ENCODE measurements at places on chromosomes 6 and 20.

DNA sequence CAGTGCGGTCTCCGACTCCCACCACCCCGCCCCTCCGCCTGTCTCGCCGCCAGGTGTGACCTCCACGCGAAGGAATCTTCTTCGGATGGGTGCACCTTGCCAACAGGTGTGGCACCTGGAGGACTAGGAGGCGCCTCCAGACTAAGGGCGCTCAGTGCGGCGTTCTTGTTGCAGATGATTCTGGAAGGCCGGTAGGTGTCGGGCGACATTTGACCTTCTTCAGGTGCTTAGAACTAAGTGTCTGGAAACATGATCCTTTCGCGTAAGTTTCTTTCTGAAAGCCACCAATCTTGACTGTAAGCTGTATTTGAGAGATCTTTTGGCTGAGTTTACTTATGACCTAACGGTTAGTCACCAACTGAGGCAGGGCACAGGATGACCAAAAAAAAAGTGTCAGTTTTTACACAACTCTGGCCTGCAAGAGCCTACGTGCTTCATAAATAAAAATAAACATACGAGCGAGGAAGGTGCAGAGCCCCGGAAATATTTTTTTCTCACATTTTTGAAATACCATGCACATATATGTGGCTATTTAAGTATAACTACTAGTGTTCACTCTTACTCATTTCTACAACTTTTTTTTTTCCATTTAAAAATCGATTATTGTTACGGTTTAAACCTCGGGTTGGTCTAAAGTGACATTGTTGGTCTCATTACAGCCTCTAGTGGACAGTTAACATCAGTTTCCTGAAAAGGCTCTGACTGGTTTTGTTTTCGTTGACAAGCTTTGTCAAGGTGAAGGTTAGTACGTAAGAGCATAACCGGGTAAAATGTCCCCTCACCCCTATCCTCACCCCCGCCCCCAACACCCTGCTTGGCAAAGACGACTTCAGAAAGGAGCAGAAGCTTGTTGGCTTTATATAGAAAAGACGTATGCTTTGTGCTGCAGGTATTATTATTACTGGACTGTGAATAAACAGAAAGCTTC, 1.6 kb upstream of the ATXN1 start:
- peak; percentile 28 for DNase-seq

DNA sequence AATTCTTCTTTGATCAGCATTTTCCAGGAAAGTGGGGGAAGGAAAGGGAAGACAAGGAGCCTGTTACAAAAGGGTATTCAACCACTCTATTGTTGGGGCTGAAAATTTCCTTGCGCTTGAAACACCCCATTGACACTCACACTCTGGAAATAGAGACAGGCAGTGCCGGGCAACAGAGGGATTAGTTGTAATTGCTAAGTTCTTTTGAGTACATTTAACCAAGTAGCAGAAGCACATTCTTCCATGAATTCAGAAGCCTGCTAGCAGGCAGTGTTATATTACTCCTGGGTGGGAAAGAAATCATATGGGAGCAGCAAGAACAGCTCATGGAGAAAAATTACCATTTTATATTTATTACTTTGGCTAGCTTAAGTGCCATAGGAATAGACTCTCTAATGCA, 745.5 kb downstream of the C6orf118 start:
- DNase-seq: no peak

DNA sequence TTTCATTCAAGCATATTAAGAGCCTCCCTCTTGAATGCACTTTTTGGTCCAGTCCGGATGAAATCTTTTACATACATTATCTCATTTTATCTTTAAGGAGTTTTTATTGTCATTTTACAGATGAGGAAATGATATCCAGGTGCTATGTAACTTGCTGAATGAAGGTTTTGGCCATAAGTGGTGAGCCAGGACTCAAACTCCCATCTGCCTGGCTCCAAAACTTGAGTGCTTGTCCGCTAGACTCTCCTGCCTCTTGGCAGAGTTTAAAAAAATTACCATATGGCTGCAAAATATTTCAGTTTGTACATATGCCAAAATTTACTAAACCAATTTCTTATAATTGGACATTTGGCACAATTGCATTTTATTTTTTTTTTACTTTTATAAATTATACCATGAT, 12.2 kb downstream of the PDRG1 start:
- no peak for DNase-seq

- DNase-seq: no peak
Observed at GRCh38 chr6:47496935-47497579, 19.5 kb downstream of the CD2AP start.

- DNase-seq: no peak
Observed at GRCh38 chr6:21663966-21664313, 70.4 kb downstream of the SOX4 start.

DNA sequence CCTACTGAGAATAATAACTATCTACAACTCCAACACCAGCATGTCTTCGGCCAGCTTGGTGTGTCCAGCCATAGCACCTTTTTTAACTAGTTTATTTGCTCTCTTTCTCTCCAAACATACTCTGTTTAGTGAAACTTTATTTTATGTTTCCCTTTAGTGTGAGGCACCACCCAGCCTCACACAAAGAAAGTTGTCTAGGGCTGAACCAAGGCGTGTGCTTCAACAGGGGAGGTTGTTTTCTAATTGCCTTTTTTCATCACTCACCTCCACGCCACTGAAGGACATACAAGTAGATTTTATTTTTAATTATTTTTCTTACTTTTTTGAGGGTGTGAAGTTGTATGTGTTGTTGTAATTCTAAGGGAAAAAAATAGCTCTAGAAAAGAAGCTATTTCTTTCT, 125.6 kb upstream of the MARCKS start:
- no peak for DNase-seq

- no peak for DNase-seq
Observed at GRCh38 chr20:4090756-4091489, 75.6 kb upstream of the RNF24 start.

DNA sequence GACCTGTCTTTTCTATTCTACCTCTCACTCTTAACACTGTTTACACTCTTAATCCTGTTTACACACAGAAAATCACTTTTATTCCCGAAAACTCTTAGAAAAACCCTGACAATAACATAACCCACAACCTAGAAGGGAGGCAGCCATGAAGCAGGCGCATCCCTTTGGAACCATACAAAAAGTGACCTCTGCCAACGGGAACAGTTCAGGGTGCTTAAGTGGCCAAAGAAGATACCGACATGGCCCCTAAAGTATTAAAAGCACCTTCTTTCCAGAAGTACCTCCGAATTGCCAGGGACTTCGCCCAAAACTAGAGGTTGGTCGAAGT, 490 bp downstream of the MMUT start:
- no peak for DNase-seq

GRCh38 chr20:15565786-15566185, 1007.5 kb downstream of the KIF16B start:
- DNase-seq: no peak

GRCh38 chr6:30646450-30647241, at the start of gene C6orf136:
C6orf136 (plus strand) TSS chr6:30647133; CDS start chr6:30647232, 99 bp downstream.
- peak; percentile 86 for DNase-seq

- DNase-seq: no peak
Observed at GRCh38 chr6:551829-552350, 105.0 kb downstream of the HUS1B start.

GRCh38 chr6:64415926-64416325, 780.3 kb downstream of the PHF3 start:
- no peak for DNase-seq

DNA sequence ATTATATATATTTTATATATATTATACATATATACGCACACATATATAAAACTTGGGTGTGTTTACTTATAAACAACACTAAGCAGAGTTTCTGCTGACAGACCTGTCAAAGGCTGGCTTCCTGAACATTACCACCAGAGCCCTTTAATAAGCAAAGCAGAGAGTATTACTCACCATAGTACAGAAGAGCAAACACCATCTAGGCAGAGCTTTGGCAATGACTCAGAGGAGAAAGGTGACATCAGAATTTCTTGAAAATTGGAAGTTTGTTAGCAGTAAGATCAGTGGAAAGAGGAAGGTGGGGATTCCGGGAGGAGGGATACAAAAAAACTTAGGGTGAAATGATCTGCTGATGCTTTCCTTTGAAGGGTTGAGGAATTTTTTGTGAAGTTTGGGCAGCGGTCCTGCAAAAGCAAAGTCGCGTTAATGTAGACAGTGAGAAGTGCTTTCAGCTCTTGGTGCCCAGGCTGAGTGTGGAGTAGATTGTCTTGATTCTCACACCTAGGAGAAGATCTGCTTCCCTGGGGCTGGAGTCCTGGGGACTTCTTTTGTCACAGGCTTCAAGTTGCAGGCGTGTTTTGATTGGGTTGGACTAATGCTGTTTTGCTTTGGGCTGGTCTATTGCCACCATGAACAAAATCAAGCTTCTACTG, 109.6 kb upstream of the BACH2 start:
- DNase-seq: no peak

DNA sequence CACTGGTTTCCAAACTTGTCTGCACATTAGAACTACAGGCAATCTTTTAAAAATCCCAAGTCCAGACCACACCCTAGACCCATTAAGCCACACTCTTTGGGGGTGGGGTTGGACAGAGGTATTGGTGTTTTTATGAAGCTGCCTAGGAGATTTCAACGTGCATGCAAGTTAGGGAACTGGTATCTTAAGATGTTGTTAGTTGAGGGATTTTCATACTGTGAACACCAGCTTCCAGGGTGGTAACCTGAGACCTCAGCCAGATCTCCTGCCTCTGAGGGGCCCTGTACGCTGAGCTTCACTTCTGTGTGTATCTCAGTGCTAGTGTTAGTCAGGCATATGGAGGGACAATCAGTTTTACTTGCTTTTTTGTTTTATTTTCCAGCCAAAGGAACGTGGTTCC, 138.0 kb downstream of the UTRN start:
- DNase-seq: no peak
